ENCODE measurements at places on chromosomes 16 and 17.

DNA sequence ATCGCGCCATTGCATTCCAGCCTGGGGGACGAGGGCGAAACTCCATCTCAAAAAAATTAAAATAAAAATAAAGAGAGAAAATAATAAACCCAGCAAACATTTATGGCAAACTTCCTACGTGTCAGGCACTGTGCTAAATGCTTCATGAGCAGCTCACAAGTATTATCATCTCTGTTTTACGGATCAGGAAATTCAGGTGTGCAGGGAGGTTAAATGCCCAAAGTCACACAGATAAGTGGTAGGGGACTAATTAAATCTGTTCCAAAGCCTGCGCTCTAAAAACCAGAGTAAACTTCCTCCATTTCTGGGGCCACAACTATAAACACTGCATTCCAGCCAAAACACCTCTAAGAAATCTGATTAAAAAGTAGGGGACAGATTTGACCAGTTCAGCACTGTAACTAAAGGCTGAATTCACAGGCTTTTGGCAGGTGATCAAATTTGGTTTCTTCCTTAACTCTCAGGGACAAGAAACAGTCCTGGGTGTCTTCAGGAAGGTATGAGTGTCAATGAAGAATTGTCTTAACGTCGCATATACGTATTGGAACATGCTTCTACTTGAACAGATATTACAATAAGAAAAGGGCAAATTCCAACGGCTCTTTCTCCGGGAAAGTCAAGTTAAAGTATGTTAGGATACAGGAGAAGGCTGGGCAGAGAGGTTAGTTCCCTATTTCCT is 996 bp downstream of the STRADA start:
- no peak for DNase-seq

DNA sequence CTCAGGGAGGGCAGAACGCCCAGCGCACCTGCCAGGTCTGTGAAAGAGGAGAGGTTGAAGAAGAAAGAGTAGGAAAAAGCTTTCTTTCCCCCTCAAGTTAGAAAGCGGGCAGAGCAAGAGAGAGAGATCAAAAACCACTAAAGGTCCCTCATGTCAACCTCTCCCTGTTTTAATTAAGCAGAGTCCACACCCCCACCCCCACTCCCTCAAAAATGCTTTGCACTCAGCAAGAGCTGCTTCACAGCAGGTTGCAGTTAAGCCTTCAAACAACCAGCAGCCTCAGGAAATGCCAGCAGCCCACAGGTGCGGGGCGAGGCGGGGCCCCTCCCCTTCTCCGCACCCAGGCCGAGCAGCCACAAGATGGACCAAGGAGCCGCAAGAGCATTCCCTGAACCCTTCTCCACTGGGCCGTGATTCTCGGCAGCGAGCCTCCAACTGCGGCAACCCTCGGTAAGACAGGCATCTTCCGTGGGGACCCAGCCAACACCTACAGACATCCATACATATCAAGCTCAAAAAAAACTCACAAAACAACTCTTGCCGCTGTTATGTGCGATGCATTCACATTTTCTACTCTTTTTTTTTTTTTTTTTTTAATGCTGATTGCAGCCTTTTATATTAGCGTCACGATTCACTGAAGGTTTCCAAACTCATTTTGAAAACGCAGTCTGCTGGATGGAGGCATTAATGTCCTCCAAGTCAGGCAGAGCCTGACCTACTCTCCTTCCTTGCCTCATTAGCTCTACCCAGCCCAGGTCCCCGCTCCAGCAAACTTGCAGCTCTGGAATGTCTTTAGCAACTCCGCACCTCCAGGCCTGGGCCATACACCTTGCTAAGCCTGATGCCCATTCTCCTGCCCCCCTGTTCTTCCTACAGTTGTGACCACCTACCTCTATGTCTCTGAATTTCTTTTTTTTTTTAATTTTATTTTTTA is 66.1 kb downstream of the AXIN2 start:
- DNase-seq: no peak

DNA sequence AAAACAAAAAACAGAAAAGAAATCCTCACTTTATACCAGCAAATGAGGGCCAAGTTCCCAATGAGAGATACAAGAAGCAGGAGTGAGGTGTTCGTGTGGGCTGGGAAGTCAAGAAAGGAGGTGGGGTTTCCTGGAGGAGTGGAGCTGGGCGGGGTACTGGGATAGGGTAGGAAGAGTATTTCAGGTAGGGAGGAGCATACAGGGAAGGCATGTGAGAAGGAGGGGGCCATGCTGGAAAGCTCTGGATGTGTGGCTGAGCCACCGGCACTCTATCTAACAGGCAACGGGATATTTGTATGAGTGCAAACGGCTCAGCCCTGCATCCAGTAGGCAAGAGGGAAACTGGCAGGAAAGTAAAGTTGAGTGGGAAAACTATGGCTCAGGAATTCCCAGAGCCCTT is 4.2 kb downstream of the OR3A2 start:
- no peak for DNase-seq

DNA sequence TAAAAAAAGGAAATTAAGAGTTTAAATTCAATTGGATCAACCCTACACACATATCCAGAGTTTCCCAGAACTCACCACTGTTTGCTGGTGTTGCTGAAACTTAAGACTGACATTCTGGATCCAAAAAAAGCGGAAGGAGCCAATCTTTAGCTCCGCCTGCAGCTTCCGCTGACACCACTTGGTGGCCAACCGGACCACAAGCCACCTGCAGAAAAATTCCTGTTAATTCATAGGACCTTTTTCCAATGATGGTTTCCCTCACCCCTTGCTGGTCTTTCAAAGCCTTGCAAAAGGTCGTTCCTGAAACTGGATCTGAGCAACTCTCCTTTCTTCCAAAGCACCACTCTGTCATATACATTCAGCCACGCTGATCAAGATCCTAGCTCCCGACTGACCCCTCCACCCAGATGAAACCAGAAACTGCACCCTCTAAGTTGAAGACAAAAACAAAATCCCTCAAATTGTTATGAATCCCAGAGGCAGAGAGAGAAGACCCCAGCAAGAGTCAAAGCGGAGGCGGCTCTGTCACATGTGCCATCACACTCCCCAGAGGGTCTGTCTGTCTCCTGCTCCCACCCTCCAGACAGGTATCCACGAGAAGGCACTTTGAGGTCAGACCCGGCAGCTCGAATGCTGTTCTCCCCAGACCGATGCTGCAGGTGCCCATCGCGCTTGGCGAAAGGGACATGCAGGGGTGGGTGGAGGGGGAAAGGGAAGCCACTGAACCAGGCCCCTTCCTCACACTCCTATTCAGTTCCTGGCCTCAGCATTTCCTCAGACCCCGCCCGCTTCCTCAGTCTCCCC is 773 bp downstream of the BLTP2 start:
- no peak for DNase-seq

- peak; percentile 3 for DNase-seq
These were observed 18.4 kb downstream of the PDILT start for GRCh38 chr16:20385844-20386832.

GRCh38 chr17:75849279-75849646 is 5.1 kb upstream of the UNC13D start:
- DNase-seq: no peak

GRCh38 chr17:79028496-79029326 is 4.7 kb downstream of the C1QTNF1 start:
- no peak for DNase-seq

- DNase-seq: peak; percentile 94
These were observed 636 bp upstream of the GABARAP start for GRCh38 chr17:7242717-7243452.

DNA sequence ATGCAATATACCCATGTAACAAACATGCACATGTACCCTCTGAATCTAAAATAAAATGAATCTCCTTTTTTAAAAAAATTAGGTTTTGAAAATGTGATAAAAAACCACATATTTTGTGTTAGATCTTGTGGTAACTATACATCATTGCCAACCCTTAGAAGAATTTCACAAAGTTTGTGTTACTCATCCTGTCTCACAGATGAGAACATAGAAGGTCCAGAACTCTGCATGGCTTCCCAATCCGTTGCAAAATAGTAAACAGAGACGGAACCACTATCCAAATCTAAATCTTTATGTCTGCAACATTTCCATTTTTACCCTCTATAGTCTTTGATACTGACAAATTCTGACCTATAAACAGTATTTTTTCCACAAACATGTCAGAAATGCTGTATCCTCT is 759.9 kb downstream of the KCNJ2 start:
- DNase-seq: no peak

GRCh38 chr16:56300242-56300623 is 108.9 kb downstream of the GNAO1 start:
- DNase-seq: no peak

DNA sequence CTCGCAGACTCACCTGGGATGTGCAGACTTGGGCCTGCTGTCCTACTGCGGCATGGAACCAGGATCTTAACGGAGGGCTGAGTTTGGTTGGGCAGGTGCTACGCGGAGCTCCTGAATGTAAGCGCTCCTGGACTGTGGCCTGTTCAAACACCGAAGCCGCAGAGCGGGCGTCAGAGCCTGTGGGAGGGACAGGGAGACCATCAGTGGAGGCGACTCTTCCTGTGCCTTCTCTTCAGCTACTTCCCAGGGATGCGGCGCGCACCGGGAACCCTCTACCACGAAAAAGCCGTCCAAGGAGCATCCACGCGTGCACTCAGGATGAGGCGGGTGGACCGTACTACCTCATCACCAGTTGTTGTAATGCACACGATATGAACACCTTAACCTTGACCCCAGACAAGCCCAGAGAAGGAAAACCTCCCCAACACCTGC is 2.0 kb downstream of the USP36 start:
- no peak for DNase-seq

DNA sequence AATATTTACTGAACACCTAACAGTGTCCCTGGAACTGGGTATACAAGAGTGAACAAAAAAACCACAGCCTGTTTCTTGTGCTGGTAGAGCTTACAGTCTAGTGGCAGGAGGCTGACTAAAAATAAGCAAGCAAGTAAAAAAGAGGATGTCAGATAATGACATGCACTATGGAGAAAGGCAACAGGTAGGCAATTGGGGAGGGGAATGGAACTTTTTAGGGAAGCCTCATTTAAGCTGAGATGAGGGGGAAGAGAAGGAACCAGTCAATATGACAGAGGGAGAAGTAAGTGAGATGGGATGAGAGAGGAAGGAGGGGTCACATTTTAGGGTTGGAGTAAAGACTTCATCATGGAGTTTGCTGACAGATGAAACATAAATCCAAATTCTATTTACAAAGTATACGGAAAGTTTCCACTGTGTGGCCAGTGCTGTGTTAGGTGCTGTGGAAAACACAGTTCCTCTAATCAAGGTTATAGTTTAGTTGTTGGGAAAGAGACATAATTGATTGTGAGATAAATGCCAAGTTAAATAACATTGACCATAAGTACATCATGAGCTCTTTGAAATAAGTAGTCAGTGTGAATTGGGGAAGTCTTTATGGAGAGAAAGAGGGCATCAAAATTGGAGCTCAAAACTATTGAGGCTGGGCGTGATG is 251.4 kb downstream of the FTO start:
- DNase-seq: no peak

DNA sequence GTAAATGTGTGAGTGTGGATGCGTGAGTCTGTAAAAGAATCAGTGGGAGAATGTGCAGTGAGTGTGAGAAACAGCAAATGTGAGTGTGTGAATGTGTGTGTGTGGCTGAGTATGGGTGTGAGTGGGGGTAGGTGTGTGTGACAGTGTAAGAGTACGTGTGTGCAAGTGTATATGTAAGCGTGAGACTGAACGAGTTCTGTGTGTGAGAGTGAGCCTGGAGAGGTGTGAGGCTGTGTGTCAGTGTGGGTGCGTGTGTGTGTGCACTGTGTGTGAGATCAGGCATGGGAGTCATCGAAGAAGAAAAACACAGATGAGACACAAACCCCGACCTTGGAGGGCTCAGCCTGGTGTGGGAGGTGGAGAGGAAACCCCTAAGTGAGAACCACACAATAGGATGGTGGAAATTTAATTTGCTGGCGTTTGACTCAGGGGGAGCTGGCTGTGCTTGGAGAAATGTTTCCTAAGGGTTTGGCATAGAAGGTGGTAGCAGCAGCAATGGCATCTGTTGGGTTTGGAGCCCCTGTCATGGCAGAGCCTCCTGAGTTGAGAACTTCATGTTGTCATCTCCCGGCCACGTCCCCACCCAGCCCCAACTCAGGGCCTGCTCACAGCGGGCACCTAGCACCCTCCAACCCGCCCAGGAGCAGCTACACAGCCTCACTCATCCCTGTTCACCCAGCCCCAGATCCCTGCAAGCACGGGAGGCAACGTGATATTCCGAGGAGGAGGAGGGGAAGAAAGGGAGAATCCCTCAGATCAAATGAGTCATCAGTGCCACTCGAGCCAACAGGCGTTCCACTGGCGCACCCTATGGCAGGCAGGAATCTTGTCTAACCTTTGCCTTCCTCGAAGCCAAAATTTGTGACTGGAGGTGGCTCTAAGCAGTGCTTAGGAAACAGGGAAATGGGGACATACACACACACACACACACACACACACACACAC is 14.3 kb upstream of the NUBP1 start:
- peak; percentile 8 for DNase-seq

DNA sequence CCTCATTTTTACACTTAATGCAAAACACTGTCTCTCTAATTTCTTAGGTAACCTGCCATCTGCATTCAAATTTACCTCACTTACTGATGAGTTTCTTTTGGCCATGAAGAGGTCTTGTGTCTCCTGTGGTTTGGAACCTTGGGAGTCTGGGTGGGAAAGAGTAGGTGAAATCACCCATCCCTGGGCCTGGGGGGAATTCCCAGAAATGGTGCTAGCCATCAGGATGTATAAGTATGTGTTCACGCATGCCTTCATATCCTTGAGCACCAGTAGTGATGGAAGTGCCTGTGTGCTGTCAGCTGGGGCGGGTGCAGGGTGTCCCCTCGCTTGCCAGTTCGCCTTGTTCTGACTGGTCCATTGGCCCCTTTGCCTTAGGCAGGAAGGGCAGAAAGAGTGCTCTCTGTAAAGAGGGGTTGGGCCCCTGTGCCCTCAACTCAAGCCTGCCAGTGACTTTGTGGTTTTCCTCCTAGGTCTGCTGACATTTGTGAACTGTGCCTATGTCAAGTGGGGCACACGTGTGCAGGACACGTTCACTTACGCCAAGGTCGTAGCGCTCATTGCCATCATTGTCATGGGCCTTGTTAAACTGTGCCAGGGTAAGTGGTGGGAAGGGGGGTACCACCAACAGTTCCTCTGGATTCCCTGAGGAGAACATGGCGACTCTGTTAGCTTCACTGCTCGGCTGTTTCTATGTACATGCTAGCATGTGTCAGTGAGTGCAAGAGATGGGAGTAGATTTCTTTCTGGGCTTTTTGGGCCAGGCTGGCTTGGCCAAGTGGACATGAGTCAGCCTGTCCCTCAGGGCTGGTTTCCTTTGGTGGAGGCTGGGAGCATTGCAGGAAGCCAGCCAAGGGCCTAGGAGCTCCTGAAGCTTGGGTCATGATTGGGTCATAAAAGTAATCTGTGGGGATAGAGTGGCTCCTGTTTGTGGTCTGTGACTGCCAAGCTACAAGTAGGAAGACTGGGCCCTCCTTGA is 23.2 kb downstream of the SLC7A6OS start:
- peak; percentile 84 for DNase-seq

GRCh38 chr17:6435968-6436367 is 1.0 kb upstream of the AIPL1 start:
- no peak for DNase-seq

GRCh38 chr17:47725446-47726111 is 7.5 kb upstream of the TBX21 start:
- DNase-seq: no peak

- DNase-seq: no peak
These were observed 23.8 kb downstream of the LITAFD start for GRCh38 chr16:8905795-8906591.

Measured in AG09319 (cell line).